NCI-H446 (cell line): ENCODE measurements at places on chromosomes 4 and X.

DNA sequence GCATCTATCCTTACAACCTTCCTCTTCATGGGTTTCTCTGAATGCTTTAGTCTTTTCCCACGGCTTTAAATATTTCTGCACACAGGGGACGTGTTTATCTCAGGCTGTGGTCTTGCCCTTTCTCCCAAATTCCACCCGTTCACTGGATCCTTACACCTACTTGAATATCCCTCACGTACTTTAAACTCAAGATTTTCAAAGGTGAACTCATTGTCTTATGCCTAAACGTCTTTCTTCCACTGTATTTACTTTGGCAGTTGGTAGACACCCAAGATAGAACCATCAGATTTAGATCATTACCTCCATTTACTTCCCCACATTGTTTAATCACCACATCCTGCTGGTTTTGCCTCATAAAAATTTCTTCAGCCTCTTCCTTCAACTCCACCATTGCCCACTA is 269.2 kb downstream of the CBLL2 start:
- no peak for DNase-seq

DNA sequence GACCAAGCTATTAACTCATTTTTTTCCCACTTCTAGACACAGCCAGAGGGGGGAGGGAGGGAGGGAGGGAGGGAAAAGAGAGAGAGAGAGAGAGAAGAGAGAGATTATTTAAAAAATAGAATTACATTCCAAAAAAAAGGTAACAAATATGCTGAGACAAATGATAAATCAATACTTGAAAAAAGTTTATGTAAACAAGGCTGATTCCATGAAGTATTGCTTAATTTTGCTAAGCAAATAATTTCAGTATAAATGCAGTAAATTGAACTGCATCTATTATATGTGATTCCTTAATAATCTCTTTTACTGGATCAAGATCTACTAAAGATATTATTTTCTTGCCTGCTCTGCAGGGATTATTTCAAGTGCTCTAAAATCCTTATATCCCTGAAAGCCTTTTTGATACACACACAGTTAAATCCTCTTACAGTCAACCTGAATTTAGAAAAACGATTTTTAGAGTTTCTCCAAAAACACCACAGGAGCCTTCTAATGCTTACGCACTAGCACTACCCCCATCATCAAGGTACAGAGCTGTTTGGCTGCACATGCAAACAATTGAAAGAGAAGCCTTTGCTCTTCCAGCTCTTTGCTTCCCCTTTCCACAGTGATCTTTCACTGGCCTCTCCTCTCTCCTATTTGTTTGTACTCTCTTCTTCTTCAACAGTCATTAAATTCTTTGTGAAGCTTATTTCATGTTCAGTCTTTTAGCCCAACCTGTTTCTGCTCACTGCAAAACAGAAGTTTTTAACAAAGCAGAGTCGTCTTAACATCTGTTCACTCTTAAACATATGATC is 426.3 kb upstream of the FAM241A start:
- no peak for DNase-seq

DNA sequence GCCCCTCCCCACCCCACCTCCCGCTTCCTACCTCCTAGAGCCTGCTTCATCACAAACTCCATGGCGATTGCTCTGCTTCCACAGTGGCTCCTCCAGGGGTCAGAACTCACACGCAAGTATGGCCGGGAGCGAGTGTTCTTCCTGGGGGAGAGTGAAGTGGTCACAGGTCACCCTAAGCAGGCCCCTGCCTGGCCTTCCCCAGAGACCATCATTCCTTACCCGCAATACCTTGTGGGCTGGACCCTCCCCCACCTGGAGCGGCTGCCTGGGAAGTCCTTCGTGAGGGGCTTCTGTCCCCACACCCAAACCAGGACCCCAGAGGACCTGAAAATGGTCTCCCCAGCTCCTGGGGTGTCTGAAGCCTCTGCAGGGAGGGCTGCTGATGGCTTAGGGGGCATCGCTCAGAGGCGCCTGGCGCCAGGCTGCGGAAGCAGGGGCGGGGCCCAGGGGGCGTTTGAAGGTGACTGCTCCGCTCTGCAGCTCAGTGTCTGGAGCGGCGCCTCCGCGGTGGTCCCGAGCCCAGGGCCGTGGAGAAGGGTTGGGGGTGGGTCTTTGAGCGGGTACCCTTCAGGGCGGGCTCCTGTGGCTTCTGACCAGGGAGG is 1.4 kb downstream of the CPLX1 start:
- DNase-seq, result no peak

- DNase-seq, result no peak
Observed at GRCh38 chr4:142660728-142661127, 185.4 kb downstream of the INPP4B start.

- DNase-seq, result no peak
Observed at GRCh38 chrX:117808426-117808825, 308.2 kb downstream of the KLHL13 start.

DNA sequence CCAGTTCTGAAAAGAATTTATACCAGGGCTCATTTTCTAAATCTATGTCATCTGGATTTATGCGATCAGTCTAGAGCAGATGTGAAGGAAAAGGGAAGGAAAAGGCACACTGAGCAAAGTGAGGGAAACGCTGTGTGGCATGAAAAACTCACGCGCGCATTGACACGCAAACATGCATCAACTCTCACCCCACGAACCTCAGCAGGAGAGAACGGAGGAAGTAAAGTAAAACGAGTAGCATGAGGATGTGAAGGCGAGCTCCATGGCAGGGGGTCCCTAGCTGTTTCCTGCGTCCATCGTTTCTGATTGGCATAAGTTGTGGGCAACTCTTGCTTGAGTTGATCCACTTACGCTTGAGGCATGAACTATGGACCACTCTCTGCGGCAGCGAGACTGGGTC is 102.8 kb upstream of the PDLIM3 start:
- DNase-seq, result no peak

- no peak for DNase-seq
Observed at GRCh38 chr4:145230726-145231125, 50.3 kb upstream of the OTUD4 start.

GRCh38 chr4:141807103-141807891 is 170.9 kb downstream of the IL15 start:
- DNase-seq, result no peak

- DNase-seq, result no peak
Observed at GRCh38 chr4:70714079-70714887, 7.5 kb upstream of the RUFY3 start.

GRCh38 chr4:76504613-76505465 is 69.8 kb downstream of the SHROOM3 start:
- peak; percentile 36 for DNase-seq

DNA sequence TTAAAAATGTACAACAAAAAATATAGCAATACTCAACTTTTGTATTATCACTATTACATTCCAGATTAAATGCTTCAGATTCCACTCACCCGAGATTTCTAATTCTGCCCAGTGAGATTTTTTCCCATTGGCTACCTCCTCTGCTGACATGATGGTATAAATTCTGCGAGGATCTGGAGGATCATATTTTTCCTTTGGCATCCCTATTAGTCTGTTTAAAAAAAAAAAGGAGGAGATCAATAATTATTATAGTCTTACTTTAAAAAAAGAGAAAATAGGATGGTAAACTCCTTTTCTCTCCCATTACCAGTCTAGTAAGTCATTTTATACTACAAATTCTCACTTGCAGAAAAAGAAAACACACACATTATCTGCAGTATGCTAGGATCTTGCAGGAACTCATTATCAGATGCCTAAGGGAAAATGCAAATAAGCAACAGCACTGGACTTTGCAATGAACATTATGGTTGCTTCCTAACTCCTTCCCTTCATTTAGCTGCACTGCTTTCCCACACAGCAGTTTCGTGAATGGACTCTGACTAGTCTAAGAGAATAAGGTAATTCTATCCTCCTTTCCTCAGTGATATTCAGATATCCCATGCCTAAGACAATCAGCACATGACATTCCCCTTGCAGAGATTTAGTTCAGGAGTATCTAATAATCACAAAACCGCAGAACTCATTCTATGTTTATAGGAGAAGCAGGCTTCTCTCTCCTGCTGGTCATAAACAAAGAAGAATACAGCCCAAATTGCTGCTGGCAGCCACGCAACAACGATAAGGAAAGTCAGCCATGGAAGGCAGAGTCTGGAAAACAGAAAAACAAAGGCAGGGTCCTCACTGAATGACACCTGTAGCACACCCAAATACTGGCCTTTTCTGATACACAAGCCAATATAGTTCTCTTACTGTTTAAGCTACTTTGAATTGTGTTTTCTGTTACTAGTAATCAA is 42.7 kb downstream of the CNOT6L start:
- no peak for DNase-seq

DNA sequence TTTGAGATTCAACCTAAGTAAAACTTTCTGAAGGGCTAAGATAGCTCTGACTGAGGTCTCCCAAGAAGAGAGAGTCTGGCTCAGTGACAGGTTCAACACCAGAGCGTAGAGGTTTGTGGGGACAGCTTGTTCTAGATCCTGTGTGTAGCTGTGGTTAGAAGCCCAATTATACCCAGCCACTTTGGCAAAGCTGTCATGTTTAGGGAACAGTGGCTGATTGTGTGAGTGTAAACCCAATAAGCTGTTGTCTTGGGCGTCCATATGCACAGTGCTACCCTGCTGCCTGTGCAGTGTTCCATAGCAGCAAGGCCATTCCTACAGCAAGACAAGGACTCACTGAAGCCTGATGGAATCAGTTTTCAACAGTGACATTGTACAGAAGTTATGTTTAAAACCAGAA is 11.2 kb upstream of the SCRG1 start:
- no peak for DNase-seq

- DNase-seq, result no peak
Observed at GRCh38 chr4:54558889-54559677, 98.7 kb upstream of the KIT start.

DNA sequence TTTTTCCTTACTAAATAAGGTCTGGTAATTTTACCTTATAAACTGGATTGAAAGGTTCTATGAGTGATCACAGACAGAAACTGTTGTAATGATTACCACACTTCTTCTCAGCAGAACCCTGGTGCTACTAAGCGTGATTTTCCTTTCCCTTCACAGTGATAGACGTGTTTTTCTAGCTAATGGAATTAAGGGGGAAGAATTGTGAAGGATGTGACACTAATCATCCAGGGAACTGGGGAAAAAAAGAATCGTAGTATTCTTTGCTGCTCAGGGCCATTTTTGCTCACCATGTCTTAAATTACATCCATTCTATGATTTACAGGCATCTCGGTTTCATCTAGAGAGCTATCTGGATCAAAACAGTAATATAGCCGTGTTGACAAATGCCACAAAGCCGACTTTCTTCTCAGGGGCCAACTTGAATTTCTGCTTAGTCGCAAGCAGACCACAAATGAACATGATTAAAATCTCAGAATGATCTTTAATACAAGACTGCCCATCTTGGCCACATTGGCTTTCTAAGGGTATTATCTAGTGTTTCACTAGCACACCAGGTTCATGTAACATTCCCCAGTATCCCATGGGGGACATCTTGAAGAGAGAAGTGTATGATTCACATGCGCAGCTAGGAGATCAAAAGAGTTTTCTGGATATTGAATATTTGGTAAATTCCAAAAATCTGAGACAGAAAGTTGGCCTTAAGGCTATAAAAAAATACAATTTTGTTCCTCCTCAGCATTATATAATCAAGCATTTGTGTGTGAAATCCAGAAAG is 154.0 kb downstream of the UGT8 start:
- DNase-seq, result no peak

- no peak for DNase-seq
Observed at GRCh38 chr4:140174543-140174942, 20.6 kb upstream of the MAML3 start.

DNA sequence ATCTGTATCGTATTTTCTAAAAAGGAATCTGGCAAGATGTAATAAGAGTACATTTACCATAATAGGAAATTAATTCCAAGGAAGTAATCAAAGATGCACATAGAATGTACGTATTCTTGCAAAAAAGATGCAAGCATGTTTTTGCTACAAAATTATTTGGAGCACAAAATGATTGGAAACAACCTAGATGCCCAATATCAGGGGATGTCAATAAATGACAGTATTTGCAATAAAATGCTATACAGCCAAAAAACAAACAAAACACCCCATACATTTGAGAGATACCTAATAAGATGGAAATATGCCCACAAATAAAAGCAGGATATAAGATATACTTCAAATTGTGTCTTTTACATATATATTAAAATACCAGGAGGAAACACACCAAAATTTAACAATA is 29.3 kb upstream of the MAML3 start:
- no peak for DNase-seq

GRCh38 chr4:109708435-109708834 is 5.2 kb upstream of the CASP6 start:
- no peak for DNase-seq

DNA sequence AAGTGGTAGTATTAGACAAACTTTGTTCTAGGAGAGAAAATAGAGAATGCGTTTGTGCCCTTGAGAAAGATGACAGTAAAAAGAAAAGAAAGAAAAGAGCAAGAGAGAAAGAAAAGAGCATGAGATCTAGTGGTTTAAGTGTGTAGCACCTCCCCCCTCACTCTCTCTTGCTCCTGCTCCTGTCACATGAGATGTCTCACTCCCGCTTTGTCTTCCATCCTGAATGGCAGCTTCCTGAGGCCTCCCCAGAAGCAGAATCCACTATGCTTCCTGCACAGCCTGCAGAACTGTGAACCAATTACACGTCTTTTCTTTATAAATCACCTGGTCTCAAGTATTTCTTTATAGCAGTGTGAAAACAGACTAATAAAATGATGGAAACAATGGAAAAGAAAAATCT is 499.6 kb downstream of the ACTRT1 start:
- no peak for DNase-seq

- no peak for DNase-seq
Observed at GRCh38 chr4:41796545-41797210, 48.2 kb upstream of the PHOX2B start.

DNA sequence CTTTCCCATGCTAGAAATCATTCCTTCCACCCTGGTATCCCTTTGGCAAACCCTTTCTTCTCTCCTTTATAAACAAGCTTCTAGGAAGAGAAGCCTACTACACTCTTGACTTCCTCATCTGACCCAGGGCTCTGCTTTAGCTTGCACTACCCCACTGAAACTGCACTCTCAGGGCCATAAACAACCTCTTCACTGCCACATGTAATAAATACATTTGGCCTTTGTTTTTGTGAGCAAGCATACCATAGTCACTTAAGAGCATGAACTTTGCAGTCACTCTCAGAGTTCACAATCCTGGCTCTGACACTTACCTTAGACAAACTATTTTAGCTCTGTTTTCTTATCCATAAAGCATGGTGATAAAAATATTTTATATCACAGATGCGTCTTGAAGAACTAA is 50.7 kb upstream of the USP38 start:
- no peak for DNase-seq

GRCh38 chrX:72371405-72371804 is 65.7 kb upstream of the CITED1 start:
- DNase-seq, result no peak

GRCh38 chr4:186441502-186441901 is 113.9 kb downstream of the MTNR1A start:
- no peak for DNase-seq

- no peak for DNase-seq
Observed at GRCh38 chrX:132876523-132877338, 81.7 kb downstream of the HS6ST2 start.

- no peak for DNase-seq
Observed at GRCh38 chr4:185726931-185727330, 85.1 kb downstream of the SORBS2 start.
